ENCODE measurements at places on chromosomes 12 and 14. TPM values are rescaled to one million over a fixed set of nuclear protein-coding genes. Genes with fewer than 3 reads are reported as not detected.

ACOT4 gene
- 4.8 TPM for total RNA-seq

TAS2R46 gene
- 2.0 TPM for total RNA-seq

RACGAP1 gene
- 19.6 TPM for total RNA-seq

CCDC177 gene
- total RNA-seq, result 12.0 TPM

CEBPE gene
- not detected for total RNA-seq

MMP14 gene
- total RNA-seq, result 21.9 TPM

GALNT6 gene
- 17.0 TPM for total RNA-seq

ANKS1B gene
- 383 TPM for total RNA-seq

PPM1H gene
- 61.3 TPM for total RNA-seq

ACOT2 gene
- total RNA-seq, result 28.7 TPM

PTPRQ gene
- 2.4 TPM for total RNA-seq

RND1 gene
- total RNA-seq, result 62.7 TPM

SAMD15 gene
- total RNA-seq, result 2.6 TPM

SCN8A gene
- total RNA-seq, result 148 TPM

TAS2R13 gene
- 5.1 TPM for total RNA-seq

CNTN1 gene
- total RNA-seq, result 306 TPM

PMCH gene
- not detected for total RNA-seq

DAO gene
- 0.65 TPM for total RNA-seq

NINJ2 gene
- 46.9 TPM for total RNA-seq

PPP1R1A gene
- total RNA-seq, result 37.0 TPM

TAS2R31 gene
- 6.8 TPM for total RNA-seq

TSPAN8 gene
- 2.3 TPM for total RNA-seq

B3GNT4 gene
- 7.3 TPM for total RNA-seq

Data from dorsolateral prefrontal cortex (tissue), 122 donors.